ENCODE measurements at places on chromosomes 1 and 21.
A peak's percentile ranks its signal among the peaks of the same experiment; 100 is the strongest.

DNA sequence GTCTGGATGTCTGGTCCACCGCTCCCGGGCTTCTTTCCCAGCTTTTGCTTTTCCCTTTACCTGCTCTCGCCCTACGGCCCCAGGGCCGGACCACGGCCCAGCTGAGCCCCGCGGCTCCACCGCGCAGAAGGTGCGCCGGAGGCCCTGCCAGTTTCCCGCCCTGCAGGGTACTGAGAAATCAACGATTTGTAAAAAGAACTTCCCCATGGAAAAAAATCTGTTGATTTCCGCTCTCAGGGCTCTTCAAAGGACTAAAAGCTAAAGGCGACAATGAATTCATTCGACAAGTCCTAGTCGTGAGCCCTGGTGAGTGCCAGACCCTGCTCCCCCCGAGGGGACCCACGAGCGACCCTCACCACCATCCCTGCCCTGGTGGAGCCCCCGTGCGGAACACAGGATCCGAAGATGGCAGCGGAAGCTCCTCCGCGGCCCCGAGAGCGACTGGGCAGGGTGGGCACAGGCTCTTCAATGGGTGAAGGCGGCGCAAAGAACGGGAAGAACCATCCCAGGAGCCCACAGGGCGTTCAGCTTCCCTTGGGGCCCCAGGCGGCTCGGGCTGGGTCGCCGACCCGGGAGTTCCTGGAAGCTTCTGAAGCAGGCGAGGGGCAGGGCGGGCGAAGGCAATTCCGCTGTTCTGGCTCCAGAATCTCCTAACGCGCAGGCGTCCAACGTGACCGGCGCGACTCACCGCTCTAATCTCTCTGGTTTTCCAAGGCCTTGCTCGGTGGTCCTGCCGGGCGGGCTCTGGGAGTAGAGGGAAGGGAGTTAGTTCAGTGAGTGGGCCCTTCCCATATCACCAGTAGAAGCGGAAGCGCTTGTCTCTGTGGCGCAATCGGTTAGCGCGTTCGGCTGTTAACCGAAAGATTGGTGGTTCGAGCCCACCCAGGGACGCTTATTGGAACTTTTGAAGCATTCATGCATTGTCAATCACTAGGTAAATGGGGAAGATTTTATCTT is 6.6 kb upstream of the RNU1-2 start:
- peak; percentile 81 for DNase-seq

DNA sequence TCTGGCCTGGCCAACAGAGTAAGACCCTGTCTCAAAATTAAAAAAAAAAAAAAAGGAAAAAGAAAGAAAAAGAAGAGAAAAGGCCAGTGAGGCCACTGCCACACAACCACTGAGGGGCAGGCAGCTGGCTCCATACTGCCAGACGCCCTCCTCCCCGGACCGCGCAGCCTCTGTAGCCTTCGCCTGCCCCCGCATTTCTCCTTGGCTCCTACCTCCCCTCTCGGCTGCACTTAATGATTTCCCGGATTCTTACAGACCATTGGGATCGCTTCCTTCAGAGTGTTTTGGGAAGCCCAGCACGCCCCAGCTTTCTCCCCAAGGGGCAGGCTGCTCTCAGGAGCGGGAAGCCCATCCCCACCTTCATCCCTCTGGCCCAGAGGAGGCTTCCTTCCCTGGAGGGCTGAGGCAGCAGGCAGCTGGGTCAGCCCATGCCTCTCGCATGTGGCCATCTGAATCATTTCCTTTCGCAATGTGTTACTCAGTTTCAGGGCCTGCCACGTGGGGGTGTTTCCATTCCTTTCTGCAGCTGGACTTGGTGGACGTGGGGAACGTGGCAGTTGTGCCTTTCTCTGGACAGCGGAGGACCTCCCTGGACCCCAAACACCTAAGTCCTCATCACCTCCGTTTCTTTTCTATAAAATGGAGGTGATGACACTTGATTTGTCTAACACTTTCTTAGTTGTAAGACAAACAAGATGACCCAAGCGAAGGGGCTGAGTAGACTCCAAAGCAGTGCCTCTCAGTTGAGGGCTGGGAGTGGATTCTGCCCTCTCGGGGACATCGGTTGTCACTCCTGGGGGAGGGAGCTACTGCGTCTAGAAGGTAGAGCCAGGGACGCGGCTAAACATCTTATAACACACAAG is 2.3 kb downstream of the SLC2A5 start:
- peak; percentile 20 for DNase-seq

DNA sequence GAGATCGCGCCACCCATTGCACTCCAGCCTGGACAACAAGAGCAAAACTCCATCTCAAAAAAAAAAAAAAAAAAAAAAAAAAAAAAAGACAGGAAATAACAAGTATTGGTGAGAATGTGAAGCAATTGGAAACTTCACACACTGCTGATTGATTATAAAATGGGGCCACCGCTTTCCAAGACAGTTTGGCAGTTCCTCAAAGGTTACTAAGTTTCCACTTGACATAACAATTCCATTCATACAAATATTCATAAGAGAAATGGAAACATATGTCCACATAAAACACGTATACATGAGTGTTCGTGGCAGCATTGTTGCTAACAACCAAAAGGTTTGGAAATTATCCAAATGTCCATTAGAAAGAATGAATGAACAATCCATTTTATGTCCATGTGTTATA is 26.3 kb downstream of the USP24 start:
- DNase-seq = no peak

- DNase-seq = no peak
Measured at GRCh38 chr1:4256351-4256750, 356.3 kb upstream of the C1orf174 start.

- DNase-seq = peak; percentile 98
Measured at GRCh38 chr1:65419681-65420589, 533 bp upstream of the LEPR start.

GRCh38 chr21:35525443-35525842 is 476.3 kb upstream of the RUNX1 start:
- no peak for DNase-seq

DNA sequence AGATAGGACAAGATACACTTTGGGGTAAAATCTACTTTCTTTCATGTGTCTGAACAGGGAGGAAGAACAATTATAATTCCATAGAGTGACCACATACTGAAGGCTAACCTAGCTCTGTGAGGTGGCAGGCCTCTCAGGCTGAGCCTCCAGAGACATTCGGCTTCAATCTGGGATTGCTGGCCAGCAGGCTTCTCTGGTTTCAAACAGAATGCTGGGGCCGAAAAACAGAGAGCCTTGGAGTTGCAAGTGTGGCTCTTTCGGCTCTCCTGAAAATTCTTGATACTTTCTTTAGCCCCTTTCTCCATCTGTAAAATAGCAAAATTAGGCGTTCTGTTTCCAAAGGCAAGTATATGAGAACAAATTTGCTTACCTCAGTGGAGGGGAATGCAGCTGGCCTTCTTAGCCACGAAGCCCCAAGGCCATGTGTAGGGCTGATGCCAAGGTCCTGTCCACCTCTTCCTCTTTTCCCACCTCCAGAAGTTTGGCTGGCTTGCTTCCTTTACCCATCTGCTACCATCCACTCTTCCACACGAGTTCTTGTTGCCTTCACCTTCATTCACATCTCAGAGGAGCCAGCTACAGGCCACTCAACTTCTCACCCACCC is 30.0 kb upstream of the UBE2U start:
- DNase-seq = no peak

DNA sequence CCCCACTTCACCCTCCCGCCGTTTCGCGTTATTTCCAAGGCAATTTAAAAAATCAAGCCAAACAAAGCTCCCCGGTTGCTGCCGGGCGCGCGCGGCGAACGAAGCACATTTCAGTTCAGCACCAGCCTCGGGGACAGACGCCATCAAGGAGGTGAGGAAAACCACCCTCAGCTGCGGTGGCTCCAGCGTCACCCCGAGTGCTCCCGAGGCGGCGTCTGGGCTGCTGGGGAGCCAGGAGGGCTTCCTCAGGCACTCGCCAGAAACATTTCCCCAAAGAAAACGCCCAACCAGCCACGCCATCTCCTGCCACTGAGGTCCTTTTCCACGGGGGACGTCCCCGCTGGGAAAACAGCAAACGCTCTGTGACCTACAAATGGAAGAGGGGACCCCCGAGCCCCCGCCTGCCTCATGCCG is 623 bp downstream of the GNG4 start:
- DNase-seq = no peak

- DNase-seq = peak; percentile 39
Measured at GRCh38 chr1:212452323-212453155, 19.8 kb downstream of the NENF start.

DNA sequence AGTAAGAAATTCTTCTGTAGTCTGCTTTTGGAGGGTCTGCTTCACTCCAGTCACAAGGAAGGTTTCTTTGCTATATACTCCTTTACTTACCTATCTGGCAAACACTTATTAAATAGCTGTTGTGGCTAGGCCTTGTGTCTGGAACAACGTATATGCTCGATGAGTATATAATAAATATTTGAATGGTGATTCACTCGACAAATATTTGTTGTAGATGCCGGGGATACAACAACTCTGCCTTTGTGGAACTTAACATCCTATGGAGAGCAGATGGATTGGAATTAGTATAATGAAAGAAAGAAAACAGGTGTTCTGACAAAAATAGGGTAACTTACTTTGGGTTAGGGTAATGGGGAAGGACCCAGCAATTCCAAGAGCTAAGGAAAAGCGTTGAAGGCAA is 31.1 kb downstream of the KPNA6 start:
- no peak for DNase-seq

DNA sequence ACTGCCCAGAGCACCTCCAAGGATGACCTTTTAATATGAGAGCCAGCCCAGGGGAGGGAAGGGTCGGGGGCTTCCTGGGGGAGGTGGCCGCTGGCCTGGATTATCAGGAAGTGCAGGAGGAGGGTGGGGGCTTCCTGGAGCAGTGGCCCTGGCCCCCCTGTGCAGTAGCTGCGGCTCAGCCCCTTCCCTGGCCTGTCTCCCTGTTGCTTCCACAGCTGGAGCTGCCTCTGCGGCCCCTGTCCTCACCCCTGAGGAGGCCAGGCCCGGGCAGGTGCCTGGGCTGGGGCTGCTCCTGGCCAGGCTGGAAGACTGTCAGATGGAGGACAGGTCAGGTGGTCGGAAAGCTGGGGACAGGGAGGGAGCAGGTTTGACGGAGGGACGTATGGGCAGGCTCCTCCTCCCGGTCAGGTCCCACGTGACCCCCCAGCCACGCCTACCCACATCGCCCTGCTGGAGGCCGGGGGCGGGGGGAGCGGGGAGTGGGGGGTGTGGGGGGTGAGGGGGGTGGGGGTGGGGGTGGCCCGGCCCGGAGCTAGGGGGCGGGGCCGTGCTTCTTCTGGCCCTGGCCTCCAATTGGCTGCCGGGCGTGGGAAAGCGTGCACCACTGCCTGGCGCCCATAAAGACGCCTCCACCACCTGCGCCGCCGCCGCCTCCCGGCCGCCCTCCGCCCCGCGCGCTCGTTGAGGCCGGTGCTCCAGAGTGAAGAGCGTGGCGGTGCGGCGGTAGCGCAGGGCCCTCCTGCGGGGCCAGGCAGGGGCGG is 10.2 kb upstream of the TNFRSF14 start:
- peak; percentile 61 for DNase-seq

DNA sequence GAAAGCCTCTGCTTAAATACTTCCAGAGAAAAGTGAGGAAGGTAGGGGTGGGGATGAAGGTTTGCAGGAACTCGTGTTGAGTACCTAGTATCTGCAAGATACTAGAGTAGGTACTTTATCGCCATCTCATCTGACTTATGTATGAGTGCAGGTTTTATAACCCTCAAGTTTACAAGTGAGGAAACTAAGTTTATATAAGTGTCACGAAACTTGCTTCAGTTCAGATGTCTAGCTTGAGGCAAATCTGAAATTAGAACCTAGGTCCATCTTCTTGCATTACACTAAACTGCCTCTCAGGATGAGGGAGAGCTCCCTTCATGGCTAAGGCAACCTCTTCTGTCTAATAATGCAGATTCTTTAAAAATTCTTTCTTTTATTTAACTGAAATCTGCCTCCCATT is 43.5 kb downstream of the NFIA start:
- no peak for DNase-seq

- DNase-seq = no peak
Measured at GRCh38 chr1:225587310-225587709, 65.6 kb downstream of the ENAH start.

DNA sequence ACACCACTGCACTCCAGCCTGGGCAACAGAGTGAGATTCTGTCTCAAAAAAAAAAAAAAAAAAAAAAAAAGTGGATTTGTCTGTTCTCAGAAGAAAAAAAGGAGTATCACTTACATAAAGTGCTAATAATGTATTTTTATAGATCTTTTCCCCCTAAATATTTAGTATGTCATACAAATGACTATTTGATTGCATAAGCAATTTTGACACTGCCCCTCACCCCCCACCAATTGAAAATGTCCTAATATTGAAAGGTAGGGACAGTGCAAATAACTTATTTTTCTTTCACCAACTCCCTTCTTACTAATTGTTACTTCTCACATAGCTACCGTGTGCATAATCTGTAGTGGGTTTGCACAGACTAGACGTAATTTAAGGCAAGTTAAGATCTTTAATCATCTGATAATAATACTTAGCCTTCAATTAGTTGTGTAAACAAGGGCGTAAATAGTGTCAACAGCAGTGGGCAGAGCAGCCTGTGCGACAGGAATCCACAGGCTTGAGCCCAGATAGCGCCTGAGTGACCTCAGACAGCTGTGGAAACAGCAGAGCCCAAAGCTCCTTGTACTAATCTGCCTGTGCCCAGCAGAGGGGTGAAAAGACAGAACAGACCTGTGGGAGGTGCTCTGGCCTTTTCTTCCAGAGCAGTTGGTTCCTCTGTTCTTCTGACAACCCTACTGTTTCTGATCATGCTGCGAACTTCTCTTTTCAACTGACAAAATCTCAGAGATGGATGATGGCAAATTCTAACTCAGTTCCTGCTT is 4.5 kb upstream of the IER5 start:
- peak; percentile 26 for DNase-seq

GRCh38 chr1:118223426-118223825 is 38.4 kb upstream of the SPAG17 start:
- no peak for DNase-seq

DNA sequence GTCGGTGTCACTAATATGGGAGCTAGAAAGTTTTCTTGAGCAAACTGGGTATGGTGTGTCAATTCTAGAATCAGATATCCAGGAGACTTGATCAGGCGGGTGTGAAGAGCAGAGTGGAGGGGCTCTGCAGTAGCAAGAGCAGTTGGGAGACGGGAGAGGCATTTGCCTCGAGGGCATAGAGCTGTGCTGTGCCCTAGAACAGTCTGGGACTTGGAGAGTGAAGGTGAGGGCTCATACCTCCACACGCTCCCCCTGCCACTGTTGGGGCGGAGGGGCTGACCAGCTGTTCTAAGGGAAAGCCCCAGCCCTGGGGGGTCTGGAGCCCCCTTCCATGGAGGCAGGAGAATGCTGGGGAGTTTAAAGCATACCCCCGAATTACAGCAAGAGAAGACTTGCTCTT is 33.8 kb downstream of the SIM2 start:
- DNase-seq = no peak

- DNase-seq = peak; percentile 38
Measured at GRCh38 chr1:18557621-18558465, 72.8 kb upstream of the PAX7 start.

DNA sequence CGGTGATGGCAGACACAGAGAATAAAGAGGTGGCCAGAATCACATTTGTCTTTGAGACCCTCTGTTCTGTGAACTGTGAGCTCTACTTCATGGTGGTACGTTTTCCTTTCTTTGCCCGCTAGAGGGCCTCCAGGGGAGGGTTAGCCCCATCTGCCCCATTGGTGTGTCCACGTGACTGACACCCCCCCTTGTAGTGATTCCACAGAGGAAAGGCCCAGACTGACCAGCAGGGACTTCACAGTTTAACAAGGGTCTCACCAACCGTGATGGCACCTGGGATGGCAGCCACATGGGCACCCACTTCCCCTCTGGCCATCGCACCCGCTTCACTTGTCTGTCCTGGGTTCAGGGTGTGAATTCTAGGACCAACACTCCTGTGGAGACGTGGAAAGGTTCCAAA is 22.3 kb upstream of the SARS1 start:
- no peak for DNase-seq
